ENCODE measurements at places on chromosomes 6 and 20.

DNA sequence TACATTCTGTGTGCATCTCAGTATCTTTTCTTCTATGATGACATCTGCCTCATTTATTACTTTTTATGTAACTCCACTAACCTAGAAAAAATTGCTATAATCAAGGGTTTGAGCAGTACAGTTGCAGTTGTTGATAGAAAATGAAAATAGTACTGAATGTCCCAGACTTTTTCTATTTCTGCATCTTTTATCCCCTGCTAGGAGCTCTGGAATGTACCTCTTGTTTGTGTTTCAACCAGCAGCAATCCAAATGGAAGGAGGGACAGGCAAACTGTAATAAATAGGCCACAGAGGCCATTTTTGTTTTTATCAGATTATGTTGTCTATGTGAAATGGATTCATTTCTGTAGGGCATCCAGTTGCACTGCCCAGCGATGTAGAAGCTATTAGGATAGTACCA is 536.9 kb downstream of the KIF16B start:
- no peak for DNase-seq

DNA sequence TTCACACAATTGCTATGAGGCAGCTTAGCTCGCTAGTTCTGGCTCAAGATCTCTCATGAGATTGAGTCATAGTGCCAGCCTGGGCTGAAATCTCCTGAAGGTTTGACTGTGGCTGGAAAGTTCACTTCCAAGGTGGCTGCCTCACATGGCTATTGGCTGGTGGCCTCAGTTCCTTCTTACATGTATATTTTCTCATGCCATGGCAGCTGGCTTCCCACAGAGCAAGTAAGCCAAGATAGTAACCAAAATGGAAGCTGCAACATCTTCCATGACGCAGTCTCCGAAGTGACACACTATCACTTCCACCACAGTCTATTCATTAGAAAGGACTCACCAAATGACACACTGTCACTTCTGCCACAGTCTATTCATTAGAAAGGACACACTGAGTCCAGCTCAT is 160.4 kb upstream of the PRDM1 start:
- DNase-seq: no peak

DNA sequence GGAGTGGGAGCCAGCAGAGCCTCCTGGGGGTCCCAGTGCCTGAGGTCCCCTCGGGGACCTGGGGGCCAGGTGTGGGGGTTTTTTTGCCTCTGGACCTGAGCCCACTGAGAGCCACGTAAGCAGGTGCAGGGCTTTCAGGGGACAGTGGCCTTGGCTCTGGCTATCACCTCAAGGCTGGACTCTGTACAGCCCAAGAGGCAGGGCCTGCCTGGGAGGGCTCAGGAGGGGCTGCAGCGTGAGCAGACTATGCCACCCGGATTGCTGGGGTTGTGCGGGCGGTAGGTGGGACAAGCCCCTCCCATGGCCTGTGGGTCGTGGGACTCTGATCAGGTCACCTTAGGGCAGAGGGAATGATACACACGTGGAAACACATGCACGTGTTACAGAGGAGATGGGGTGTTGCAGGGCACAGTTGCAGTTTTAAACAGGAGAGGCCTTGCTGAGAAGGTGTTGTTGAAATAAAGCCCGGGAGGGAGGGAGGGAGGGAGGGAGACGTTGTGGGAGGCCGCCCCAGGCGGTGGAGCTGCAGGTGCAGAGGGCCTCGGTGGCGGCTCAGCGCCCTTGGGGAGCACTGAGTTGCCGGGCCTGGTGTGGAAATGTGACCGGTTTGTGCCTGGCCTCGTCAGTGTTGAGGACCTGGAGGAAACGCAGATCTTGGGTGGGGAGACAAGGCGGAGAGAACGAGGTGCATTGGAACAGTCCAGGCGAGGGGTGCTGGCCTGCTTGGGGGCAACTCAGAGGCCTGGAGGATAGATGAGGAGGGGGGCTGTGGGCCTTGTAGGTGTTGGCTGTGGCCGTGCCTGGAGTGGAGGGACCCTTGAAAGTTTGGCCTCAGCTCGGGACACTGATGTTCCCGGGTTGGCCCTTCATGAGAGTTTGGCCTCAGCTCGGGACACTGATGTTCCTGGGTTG is 2.3 kb downstream of the TCEA2 start:
- no peak for DNase-seq

DNA sequence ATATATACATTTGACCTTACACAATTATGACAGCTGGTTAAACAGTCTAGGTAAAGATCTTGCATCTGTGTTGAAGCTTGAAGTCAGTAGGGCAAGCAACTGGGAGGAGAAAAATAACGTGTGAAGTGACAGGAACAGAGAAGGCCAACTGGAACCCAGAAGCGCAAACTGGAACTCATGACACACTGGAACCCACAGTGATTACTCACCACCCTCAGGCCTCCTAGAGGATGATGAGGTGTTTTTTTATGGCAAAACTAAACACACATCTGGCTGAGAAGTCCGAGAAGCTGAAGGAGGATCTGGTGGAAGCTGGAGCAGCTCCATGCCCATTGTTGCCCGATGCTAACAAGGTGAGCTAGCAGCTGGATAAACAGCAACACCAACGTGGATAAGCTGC is 108.1 kb downstream of the TMEM200A start:
- DNase-seq: no peak

GRCh38 chr6:113659762-113660404 is 197.3 kb upstream of the MARCKS start:
- no peak for DNase-seq

DNA sequence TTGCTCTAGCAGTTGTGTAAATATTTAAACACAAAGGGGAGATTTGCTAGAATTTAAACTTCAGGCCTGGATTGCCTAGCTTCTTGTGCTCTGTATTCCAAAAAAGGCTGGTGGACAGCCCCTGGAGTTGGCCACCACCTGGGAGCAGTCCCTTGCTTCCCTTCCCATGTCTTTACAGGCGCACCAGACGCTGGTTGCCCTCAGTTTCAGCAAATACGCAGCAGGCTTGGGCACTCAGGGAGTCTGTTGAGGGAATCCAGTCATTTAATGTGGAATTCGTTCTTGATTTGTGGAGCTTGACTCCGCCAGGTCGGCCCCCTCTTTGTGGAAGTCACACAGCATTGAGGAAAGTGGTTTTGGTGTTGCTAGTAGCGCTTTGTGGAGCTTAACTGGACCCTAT is 156.8 kb downstream of the DTNBP1 start:
- DNase-seq: no peak

GRCh38 chr6:148580442-148580841 is 166.4 kb upstream of the UST start:
- DNase-seq: no peak

- no peak for DNase-seq
Measured at GRCh38 chr6:15502446-15503345, 160.1 kb downstream of the DTNBP1 start.

GRCh38 chr6:53246924-53247323 is 98.3 kb upstream of the GCM1 start:
- DNase-seq: no peak

DNA sequence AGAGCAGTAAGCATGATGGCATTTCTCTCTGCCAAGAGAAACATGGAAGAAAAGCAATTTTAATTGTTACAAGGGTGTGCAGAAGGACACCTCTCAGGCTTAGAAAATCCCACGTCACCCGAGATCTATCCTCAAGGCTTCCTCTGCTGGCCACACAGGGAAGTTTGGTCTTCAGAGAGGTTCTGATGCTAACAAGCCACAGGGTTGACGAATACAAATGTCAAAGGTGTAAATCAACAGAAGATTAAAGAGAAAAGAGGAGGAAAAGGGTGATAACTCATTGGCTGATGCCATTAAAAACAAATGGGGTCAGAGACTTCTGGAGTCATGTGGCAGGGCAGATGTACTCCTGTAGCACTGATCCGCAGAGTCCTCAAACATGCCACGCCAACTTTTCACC is 33.6 kb upstream of the SPDEF start:
- no peak for DNase-seq

DNA sequence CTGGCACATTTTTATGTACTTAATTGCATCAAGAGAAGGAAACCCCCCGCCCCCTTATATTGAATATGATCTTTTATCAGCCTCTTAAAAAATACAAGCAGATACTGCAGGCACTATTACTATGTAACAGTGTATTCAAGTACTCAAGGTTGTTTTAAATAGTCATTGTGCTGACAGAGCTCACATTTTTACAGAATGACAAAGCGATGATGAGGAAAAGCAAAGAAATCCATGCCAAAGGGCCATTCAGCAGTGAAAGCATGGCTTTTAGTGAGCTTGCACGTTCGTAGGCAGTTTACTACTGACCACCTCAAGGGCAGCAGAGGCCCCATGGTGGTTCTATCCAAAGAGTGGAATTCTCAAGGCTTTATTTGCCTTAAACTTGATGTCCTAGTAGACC is 146.8 kb downstream of the RPS12 start:
- DNase-seq: no peak

DNA sequence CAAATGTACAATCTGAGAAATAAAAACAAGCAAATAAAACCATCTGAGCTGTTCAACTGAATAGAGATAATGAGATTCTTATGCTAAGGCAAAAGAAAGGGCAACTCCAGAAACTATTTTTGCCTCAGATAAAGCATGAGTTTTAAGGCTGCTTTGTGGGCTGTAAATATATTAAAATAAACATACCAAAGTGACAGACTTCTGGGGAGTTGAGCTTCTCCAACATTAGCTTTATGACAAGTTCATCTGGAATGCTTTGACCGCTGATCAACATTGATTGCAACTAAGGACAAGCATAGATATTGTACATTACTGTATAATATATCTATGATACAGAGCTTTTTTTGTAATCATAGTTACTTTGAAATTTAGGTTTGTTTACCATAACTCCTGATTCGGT is 19.3 kb downstream of the AK9 start:
- no peak for DNase-seq

- no peak for DNase-seq
Measured at GRCh38 chr6:79993012-79993910, 11.2 kb upstream of the TTK start.

DNA sequence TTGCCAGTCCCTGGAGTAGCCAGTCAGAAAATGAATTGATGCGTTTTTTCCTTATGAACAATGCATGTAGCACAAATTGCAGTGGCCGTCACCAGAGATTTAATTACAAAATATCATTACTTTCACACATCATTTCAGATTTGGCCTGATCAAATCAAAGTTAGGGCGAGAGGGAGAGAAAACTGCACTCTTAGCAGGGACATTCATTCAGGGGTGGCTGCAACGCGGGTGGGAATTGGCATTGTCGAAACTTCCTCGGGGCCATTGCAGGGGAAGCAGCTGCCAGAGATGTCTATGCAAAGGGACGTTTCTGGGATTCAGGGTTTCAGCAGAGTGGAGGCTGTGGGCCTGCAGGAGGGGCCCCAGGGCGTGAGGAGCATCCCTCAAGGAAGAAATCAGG is 76.5 kb upstream of the TOP1 start:
- DNase-seq: no peak

DNA sequence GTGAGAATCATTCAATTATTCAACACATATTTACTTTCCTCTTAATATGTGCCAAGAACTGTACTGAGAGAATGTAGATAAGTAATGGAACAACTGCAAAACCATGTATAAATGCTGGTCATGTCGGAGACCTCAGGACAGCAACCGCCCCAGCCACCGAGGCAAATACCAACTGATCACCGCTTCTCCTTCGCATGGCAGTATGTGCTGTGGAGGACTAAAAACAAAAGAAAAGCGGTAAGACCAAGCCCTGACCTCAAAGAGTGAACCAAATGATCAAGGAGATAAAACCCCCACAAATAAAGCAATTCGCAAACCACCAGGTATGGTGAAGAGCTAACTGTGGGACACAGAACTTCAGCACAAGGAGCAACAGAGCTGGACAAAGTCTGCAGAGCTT is 104.3 kb downstream of the TRERF1 start:
- DNase-seq: no peak

- DNase-seq: no peak
Measured at GRCh38 chr20:33753763-33754162, 22.0 kb downstream of the ZNF341 start.

Data from A673 (cell line).